NCI-H187 (cell line): ENCODE measurements at places on chromosomes 2 and 18.

- no peak for DNase-seq
These were observed 2.1 kb downstream of the RHOB start for GRCh38 chr2:20448977-20449306.

DNA sequence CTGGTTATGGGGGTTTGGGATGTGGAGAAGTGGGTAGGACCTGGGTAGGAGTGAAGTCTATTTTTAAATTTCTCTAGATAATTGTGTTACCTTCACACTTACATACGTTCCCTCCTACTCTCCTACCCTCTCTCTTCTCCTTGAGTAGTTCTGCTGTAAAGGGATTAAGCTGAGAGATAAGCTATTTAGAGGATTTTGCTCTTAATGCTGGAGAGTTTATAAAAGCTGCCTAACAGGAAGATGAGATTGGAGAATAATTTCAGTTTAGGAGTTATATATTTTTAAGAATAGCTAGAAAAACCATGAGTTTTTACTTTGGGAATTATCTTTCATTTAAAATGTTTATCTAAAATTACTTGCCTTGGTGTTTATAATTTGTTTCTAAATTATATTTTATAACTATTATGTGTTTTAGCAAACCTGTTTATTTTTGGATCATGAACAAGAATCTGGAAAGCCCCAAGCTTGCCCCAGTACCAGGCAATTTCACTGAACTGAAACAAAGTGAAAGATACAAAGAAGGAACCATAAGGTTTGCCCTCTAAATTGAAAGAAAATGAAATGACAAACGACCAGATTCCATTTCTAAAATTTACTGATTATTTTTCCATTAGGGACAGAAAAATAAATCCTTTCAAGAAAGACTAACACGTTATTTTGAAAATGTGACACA is 101.5 kb downstream of the ZNF532 start:
- DNase-seq = no peak

DNA sequence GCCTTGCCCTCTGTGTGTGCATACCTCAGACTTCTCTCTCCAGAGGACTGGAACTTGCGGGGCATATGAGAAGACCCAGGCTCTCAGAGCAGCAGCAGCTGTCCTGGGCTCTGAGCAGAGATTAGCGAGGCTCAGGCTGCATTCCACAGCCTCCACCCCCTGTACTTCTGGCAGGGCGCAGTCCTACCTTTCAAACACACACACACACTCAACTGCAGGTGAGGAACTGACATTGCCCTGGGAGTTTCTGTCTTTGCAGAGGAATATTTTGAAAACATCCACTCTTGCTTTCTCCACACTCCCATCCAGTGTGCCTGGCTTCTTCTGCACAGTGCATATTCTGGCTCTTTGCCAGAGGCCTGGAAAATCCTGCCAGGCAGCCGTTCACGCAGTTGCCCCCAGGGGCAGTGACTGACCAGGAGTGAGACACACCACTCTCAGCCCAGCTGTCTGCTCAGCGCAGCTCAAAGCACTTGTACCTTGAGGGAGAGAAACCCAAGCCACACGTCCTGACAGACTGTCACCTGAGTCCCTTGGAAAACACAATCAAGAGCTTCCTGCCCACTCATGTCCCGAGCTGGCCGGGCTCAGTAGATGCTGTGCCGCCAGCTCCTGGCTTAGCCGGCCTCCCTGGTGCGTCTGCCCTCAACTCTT is 460.8 kb downstream of the RNF144A start:
- peak; percentile 72 for DNase-seq

- no peak for DNase-seq
These were observed 645.1 kb upstream of the SETBP1 start for GRCh38 chr18:44035554-44035953.

DNA sequence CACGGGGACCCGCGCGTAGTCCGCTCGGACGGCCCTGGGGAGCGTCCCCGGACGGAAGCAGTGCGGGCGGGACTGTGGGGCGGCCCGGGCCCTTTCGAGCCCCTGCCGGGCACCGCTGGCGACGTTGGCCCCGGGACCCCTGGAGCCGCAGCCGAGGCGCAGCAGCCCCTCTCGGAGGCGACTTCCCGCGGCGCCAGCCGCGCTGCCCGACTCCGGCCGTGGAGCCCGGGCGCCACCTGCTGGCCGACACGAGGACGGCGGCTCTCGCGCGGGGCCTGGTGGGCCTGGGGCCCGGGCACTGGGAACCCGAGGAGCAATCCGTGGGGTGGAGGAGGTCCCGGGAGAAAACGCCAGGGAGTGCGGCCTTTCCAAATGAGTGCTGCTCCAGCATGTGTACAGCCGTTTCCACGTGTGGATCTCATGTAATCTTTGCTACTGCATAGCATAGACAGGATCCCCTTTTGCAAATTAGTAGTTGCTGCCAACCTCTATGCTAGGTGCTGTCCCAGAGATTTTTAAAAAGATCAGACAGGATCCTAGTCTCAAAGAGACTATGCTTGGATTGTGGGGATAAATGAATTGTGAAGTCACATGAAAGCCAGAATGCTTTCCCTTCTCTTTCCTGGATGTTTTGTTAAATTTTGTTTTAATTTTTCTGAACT is 4.0 kb downstream of the ID2 start:
- peak; percentile 66 for DNase-seq

GRCh38 chr2:232255033-232255432 is 123.5 kb upstream of the ALPP start:
- no peak for DNase-seq

- no peak for DNase-seq
These were observed 19.3 kb upstream of the CAVIN2 start for GRCh38 chr2:191866195-191866594.

- no peak for DNase-seq
These were observed 200.0 kb downstream of the CCDC102B start for GRCh38 chr18:68997845-68998244.

DNA sequence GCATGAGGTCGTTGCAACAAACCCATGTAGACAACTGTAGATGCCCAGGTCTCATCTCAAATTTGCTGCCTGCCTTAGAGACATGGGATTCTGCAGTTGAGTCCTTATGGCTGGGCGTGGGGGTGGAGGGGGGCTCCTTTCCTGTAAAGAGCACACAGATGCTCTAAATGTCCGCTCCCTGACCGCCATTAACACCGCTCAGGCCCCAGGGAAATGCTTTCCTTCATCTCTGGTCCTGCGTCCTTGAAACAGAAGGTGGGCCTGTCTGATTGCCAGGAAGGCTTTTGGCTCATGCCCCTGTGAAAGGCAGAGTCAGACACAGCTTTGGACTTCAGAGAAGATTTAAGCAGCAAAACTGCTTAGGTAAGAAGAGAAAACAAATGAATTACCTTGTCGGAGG is 25.7 kb downstream of the GPR39 start:
- DNase-seq = no peak

DNA sequence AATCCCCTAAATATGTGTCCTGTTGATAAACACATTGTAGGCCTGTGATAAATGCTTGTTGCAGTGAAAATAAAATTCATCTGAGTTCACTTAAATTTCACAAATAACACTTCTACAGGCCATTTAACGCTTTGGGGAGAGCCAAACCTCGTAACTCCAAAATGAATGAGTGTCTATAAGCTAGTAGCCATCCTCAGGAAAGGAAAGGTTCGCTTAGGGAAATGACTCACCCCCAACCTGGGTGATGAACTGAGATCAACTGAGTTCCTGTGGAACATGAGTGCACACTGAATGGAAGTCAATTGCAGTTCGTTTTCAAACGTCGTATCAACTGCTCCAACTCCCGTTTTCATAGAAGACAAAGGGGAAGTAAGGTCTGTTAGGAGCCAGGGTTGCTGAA is 527.6 kb upstream of the ID2 start:
- DNase-seq = no peak

DNA sequence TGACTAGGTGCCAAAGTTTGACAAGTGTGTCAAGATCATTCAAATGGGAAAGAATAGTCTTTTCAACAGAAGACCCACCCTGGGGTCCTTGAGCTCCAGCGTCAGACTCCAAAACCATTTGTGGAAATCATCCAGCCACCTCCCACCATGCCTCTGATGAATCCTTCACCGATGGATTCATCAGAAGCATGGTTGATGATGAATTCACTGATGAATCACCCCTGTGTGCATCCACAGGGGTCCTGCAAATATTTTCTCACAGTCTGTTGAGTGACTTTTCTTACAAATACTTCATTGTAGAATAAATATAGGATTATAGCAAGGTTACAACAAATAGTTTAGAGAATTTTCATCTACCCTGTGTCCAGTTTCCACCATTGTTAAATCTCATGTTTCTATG is 4.3 kb downstream of the UGT1A9 start:
- DNase-seq = no peak

- DNase-seq = no peak
These were observed 22.4 kb upstream of the MBP start for GRCh38 chr18:77155031-77155430.

DNA sequence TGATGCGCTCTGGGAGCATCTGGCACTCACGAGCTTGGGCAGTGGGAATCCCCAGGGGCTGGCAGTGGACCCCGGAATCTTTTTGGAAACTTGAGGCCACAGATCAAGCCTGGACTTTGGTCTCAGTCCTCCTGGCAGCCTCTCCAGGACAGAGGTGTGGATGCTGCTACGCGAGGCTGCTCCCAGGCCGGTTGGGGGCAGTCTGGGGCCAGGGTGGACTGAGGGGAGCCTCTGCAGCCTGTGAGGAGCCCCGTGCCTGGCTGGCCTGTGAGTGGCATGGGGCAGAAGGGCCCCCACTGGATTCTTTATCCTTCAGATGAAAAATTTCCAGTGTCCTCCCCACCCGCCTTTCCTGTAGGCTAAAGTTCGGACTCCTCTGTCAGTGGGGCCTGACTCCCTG is 12.7 kb upstream of the DES start:
- DNase-seq = no peak

DNA sequence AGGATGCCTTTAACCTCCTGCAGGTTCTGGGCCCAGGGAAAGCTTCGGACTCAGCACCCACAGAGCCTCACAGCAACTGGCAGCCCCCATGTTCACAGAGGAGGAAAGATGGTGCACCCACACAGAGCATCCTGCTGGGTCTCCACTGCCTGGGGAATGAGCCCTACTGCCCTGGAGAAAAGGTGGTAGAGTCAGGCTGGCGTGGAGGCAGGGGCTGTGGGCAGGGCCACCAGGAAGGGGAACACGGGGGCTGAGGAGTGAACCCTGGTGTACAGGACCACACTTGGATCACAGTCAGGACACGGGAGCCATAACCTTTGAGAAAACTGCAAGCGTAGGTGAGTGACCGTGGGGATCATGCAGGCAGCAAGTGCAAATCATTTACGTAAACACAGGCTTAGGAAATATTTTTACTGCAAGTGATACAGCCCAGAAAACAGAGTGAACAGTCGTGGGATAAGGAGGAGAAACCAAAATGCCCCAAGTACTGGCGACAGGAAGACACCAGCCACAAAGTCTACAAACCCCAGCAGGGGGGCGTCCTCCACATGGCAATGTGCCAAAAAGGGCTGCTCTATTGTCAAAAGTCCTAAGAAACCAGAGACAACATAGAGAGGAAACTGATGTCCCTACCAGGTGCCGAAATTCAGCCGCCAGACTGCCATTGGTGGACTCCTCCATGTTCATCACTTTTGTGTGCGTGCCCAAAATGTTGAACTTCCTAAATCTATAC is 27.6 kb downstream of the STAT1 start:
- no peak for DNase-seq

DNA sequence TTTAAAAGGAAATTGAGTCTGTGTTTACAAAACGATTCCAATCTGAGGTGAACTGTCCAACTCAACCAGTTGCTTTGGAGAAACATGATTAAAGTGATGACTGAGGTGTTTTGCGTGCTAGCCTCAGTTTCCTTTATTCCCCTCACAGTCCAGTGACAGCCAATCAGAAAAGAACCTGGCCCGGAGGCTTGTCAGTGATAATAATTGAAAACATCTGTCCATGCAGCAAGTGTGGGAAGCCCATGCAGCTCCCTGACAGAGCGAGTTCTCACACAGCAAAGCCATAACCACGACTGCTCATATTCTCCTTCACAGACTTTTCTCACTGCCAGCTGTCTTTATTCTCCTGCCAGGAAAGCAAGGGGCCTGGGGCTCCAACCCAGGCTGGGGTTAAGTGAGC is 613.4 kb downstream of the ARHGAP15 start:
- no peak for DNase-seq

DNA sequence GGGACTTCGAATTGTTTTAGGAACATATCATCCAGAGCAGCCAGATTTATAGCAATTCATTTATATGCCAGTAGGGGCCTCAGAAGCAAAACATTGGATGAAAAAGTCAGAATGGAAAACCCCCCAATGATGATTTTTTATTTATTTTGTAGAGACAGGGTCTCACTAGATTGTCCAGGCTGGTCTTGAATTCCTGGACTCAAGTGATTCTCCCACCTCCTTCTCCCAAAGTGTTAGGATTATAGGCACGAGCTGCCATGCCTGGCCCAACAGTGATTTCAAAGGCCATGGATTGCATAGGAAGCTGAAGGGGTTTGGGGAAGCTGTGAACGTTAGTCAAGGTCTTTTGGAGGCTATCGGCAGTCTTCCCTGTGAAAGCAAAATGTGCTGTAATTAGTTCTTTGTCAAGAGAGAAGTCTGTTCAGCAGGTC is 21.9 kb upstream of the MCFD2 start:
- no peak for DNase-seq
